ENCODE measurements at places on chromosomes 5 and 9.

GRCh38 chr5:127813633-127814587 is 110.7 kb downstream of the CCDC192 start:
- DNase-seq = no peak

GRCh38 chr9:27626244-27627187 is 53.2 kb upstream of the C9orf72 start:
- no peak for DNase-seq

DNA sequence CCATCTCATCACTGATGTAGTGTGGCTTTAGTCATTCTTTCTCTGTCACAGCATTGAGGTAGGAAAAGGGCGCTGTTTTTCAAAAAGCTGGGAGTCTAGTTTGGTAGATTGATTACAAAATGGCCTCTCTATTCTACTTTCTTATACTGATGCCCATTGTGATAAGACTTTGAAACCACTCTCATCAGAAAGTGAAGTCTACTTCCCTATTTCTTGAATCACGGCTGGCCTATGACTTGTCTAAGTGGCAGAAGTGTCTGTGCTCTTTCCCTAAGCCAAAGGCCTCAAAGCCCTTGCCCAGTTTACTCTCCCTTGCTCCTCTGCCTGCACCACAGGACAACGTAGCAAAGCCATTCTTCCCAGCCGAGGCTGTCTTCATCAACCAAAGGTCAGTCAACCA is 83.0 kb upstream of the IL33 start:
- DNase-seq = no peak

DNA sequence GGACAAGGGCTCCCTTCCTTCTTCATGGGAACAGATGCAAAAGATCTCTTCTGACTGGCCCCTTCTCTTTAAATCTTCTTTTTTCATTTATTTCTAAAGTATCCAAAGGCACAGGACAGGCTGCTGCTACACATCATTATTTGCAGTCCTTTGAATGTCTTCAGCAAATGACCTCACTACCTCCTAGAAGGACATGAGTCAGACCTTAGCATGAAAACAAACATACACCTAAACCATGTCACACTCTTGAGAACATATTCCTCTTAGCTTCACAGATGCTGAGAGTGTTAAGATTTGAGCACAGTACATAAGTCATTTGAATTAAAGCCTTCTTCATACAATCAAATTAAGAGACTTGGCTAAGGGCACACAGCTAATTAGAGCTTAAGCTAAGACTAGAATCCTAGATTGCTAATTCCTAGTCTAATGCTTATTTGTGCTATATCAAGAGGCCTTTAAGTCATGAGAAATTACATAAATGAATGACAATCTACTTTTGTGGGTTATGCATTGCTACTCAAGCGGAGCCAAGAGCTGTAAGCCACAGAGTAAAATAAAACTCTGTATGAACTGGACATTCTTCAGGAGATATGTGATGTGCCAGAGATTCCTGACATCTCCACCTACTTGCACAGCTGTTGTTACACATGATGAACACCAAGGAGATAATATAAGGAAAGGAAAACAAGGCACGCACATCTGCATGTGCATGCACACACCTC is 109.1 kb upstream of the PTGER4 start:
- no peak for DNase-seq

GRCh38 chr9:137761032-137761431 is 116.5 kb upstream of the CACNA1B start:
- DNase-seq = no peak
